Fibroblast of skin of left quadriceps (primary cell): ENCODE measurements at places on chromosomes 16 and 17.

DNA sequence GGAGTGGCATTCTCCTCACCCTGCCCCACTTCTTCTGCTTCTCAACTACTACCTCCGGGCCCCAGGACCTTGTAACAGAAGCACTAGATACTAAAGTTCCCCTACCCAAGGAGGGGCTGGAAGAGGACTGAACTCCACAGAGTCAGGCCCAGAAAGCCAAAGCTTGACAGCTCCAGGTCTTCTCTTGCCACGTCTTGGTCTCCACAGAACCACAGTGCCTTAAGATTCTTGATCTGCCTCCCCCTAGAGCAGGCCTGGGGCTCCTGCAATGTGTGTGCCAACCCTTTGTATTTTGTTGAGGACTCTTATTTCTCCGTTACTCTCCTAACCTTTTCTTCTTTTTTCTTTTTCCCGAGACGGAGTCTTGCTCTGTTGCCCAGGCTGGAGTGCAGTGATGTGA lies 4.0 kb downstream of the SLC16A13 start:
- DNase-seq: no peak

DNA sequence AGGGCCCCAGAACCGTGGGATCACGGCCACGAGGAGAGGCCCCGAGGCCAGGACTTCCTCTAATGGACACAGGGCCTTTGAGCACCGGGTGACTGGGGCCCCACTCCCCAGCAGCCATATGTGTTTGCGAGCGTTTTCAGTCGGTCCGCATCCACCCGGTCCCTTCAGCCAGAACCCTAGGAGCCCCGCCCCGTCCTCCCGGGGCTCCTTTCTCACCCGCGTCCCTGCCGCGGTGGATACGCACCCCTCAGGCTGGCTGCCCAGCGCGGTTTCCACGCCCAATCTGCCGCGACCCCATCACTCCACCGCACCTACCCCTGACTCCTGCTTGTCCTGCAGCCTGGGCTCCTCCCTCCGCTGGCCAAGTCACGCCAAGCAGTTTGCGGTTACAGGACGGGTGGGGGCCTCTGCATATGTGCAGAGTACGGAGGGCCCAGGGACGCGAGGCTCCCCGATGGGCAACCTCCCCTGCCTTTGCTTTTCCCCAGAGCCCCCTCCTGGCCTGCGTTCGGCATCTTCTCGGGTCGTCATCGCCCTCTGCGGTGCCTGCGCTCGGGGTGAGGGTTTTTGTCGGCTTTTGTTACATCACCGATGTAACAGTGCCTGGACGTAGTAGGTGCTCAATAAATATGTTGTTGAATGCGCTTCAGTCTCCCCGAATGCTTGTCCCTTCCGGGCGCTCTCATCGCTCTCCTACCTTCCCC lies 1.0 kb upstream of the TTYH2 start:
- no peak for DNase-seq

GRCh38 chr17:35160354-35161201 lies 13.0 kb downstream of the UNC45B start:
- no peak for DNase-seq

GRCh38 chr17:43988301-43988700 lies 16.1 kb upstream of the NAGS start:
- no peak for DNase-seq

DNA sequence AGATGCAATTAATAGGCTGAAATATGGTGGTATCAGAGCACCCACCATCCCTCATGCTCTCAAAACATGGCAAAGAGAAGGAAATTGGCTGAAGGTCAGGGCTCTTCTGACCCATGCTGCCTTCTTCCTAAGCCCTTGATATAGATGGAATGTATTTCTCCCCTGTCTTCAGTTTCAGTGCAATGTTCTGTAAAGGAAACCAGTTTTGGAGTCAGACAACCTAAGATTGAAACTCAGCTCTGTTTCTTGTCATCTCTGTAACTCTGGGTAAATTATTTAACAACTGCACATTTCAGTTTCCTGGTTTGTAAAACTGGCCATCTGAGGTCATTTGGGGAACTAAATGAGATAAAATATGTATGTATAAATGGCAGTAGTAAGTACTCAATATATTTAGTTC lies 243.9 kb downstream of the CA10 start:
- no peak for DNase-seq

GRCh38 chr16:69239851-69240250 lies 52.9 kb downstream of the SNTB2 start:
- DNase-seq: no peak

DNA sequence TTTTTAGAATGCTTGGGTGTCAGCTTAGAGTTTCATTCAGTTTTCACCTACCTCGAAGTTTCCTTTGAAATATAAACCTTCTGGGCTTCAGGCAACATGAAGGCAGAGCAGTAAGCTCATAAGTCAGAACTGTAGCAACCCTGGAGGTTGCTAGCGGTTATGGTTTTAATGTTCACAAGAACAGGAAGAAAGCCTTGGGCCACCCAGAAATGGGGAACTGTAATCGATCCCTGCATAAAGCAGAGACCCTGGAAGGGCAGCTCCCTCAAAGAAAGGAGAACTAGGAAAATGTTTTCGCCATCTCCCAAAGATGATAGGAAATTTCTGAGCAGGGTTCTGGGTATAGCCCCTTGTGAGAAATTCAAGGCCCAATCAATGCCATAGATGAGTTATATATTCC lies 47.8 kb upstream of the RASL10B start:
- DNase-seq: no peak

DNA sequence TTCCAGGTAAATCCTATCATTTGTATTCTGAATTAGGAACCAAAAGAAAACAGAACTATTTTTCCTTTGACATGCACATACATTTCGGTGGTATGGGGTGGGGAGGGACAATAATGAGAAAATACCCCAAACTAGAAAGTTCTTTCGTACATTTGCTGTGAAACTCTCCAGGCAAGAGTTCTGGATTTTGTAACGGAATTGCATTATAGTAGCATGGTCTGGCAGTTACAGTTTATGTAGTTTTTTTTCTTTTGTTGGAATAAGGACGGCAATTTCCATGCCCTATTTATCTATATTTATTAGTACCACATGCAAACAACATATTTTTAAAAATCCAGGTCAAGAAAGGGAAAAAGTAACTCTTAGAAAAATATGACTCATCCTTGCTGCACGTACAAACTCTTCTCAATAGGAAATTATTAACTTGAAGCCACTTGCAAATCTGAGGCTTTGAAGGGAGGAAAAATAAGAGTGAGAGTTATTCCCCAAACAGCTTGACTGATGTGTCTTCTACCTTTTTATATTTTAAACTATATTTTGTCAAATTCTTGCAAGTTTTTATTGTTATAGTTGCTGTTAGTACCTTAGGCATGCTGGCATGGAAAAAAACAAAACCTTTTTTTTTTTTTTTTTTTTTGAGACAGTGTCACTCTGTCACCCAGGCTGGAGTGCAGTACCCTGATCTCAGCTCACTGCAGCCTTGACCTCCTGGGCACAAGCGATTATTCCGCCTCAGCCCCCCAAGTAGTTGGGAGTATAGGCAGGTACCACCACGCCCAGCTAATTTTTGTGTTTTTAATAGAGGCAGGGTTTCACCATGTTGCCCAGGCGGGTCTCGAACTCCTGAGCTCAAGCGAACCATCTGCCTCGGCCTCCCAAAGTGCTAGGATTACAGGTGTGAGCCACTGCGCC lies 69.3 kb downstream of the WWP2 start:
- DNase-seq: peak; percentile 23

GRCh38 chr16:72112906-72113615 lies 19.4 kb downstream of the DHX38 start:
- DNase-seq: no peak

DNA sequence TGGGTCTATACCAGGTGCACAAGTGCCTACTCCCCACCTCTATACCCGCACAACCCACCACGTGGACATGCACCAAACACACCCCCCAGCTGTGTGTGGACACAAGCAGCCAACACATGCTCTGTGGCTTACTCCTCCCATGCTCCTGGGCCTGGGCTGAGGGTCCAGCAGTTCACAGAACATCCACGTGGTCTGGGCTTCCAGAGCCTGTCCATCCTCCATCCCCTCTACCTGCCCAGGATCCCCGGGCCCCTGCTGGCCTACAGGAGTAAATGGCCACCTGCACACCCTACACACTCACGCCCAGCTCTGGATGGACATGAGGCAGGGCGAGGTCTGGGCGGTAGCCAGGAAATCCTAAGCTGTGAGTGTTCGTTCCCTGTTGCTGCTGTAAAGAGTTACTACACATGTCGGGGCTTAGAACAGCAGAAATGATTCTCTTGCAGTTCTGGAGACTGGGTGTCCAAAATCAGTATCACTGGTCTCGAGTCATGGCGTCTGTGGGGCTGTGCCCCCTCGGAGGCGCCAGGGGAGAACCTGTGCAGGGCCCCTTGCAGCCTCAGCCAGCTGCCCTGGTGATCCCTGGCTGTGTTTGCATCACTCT lies 15.0 kb upstream of the RAI1 start:
- no peak for DNase-seq

GRCh38 chr17:32264140-32264799 lies 1.4 kb upstream of the RHBDL3 start:
- DNase-seq: no peak

DNA sequence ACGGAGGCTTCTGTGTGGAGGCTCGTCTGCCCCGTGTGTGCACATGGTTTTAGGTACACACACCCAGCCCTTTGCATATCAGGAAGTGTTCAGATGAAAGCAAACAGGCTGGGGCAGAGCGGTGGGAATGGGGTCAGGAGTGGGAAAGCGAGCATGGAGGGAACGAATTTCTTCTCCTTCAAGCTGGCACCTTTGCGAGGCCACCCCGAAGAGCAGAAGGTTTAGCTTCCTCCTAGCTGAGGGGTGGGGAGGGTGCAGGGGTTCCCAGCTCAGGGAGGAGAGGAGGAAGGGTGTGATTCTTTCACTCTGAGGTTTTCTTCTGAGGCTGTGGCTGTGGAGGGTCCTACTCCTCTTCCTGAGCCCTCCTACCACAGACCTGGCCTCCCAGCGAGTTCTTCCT lies 83.6 kb downstream of the ABR start:
- DNase-seq: no peak

- DNase-seq: no peak
These were observed 47.6 kb upstream of the RBBP6 start for GRCh38 chr16:24491731-24492130.

DNA sequence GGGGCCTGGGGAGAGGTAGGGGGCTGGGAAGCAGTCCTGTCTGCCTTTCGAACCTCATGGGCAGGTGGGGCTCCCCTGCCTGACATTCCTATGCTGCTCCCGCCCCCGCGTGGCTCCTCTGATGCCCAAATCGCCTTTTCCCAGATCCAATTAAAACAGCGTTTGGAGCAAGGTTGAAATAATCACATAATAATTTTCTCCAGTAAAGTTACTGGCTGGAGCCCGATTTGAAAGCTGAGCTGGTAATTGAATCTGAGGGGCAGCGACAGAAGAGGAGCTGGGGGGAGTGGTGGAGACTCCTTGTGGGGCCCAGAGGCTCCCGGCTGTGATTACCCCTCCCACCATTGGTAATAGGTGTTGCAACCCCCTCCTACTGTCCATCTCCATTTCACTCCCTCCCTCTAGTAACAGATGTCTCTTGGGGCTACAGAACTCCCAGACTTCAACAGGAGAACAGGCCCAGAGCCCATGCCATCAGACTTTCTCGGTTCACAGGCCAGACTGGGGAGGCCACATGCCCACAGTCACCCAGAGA lies 38.9 kb upstream of the C1QL1 start:
- no peak for DNase-seq

DNA sequence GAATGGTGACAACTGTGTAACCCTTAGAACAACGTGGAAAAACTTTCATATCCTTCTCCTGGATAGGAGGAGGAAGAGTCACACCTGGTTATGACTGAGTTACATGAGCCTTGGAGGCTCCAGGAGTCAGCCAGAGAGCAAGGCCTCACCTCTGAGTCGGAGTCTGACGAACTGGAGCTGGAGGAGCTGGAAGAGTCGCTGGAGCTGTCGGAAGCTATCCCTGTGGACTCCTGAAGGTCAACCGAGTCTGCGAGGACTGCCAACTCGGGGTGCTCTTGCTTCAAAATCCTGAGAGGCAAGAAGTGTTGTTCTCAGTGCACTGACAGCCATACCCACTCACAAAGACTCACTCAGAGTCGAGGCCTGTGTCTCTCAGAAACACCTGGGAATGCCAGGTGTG lies 6.2 kb downstream of the JMJD6 start:
- no peak for DNase-seq

DNA sequence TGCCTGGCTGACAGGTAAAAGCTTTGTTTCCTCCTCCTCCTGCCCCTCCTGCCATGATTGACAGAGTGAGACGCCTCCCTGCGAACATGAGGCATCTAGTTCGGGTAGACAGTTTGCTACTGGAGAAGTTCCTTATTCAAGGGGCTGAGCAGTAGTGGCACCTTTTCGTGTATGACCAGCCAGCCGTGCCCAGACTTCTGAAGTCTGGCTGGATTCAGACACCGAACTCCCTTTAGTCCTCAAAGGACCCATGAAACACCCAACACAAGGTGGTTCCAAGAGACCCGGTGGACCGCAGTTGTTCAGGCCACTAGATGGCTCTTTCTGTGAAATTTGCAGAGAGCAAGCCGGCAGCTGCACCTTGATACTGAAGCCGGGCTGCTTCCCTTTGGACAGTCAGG lies 192.8 kb downstream of the XYLT1 start:
- DNase-seq: no peak

GRCh38 chr16:11699234-11699894 lies 31.1 kb downstream of the SNN start:
- no peak for DNase-seq

DNA sequence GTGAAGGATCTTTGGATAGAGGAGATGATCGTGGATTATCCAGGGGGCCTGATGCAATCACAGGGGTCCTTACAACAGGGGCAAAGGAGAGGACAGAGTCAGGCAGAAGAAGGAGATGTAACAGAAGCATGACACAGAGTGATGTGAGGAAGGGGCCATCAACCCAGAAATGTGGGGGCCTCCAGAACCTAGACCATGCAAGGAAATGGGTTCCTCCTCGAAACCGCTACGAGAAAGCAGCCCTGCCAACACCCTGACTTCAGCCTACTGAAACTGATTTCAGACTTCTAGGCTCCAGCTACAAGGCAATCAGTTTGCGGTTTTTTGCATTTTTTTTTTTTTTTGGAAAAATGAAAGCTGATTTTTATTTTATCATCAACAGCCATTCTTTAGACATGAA lies 34.0 kb downstream of the ZFHX3 start:
- no peak for DNase-seq
